ENCODE measurements at places on chromosomes 3 and 15. TPM values are rescaled to one million over a fixed set of nuclear protein-coding genes. Genes with fewer than 3 reads are reported as not detected.

The IGSF11 gene
- 41.7 TPM for total RNA-seq

The NOX5 gene
- 0.22 TPM for total RNA-seq

The HCN4 gene
- total RNA-seq, result 3.5 TPM

The FAM107A gene
- total RNA-seq, result 27.2 TPM

The RETNLB gene
- not detected for total RNA-seq

The OCA2 gene
- 7.5 TPM for total RNA-seq

The SPESP1 gene
- total RNA-seq, result 7.6 TPM

The CCR8 gene
- not detected for total RNA-seq

The LRRC34 gene
- 13.1 TPM for total RNA-seq

The SPATA12 gene
- total RNA-seq, result not detected

The ACOX2 gene
- total RNA-seq, result 33.3 TPM

The CIDEC gene
- not detected for total RNA-seq

The CSTA gene
- 0.44 TPM for total RNA-seq

The ALS2CL gene
- 5.9 TPM for total RNA-seq

The RAB43 gene
- 6.9 TPM for total RNA-seq

The SEMA3G gene
- 26.6 TPM for total RNA-seq

The CTXND1 gene
- total RNA-seq, result 5.0 TPM

The MESP2 gene
- not detected for total RNA-seq

The DLEC1 gene
- 7.5 TPM for total RNA-seq

The LRRC2 gene
- total RNA-seq, result 1.4 TPM

The BNC1 gene
- total RNA-seq, result 0.69 TPM

The SLC38A3 gene
- total RNA-seq, result 51.0 TPM

The SST gene
- 53.5 TPM for total RNA-seq

The SELENOT gene
- total RNA-seq, result 211 TPM

The PP2D1 gene
- total RNA-seq, result not detected

The CXCR6 gene
- not detected for total RNA-seq

The GHSR gene
- total RNA-seq, result 0.17 TPM

The CPB1 gene
- total RNA-seq, result 0.17 TPM
